ENCODE measurements at places on chromosomes 3 and 15.

GRCh38 chr3:132416161-132416560 is 1.1 kb upstream of the DNAJC13 start:
- DNase-seq = no peak

DNA sequence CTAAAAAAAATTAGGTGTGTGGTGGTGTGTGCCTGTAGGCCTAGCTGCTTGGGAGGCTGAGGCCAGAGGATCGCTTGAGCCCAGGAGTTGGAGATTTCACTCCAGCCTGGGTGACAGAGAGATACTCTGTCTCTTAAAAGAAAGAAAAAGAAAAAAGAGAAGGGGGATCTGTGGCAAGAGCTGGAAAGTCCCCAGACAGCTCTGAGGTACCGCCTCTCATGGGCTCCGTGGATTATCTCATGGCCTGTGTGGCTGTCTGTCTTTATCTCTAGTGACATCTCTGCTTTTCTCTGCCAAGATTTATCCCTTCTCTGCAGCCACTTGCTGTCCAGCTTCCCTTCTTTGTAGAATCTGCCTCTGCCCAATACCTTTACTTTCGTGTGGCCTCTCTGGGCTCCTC is 5.7 kb downstream of the EXOSC7 start:
- DNase-seq = no peak

GRCh38 chr15:27059610-27060202 is 88.7 kb downstream of the GABRG3 start:
- peak; percentile 35 for DNase-seq

DNA sequence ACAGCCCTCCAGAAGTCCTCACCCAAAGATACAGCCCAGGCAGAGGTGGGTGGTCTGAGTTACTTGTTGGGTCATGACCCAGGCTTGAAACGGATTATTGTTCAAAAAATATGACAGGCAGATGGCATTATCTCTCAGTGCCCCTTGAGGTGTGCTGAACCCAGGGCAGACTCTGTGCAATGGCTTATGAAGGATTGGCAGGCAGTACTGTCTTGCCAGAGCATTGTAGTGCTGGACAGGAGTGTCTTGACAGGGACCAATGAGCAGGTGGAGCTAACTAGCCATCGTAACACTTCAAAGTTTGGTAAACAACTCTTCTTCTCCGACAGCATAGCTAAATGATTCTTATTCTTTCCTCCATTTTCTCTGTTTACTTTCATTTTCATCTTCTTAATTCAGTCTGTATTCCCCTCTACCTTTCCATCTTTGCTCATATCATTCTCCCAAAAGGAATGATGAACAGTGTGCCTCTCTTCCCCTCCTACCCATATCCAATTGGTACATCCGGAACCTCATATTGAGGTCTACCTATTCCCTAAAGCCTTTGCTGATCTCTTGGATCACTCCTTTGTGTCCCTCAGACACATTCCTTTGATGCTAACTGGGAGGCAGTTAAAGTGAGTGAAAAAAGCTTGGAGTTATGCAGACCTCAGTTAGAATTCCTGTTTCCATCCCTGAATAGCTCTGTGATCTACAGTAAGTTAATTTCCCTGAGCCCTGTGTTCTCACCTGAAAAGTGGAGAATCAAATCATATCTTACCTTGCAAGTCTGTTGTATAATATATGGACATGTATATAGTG is 2.6 kb upstream of the IL20RB start:
- no peak for DNase-seq

DNA sequence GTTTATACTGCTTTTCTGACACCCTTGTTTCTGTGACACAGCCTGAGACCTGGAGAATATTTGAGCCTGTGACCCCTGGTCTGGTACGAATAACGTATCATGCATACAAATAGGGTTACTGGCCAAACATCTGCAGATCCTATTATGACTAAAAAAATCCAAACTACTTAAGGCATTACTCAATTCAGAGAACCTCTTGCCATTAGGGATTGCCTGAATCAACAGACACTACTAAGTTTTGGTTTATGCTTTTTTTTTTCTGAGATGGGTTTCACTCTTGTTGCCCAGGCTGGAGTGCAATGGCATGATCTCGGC is 35.4 kb downstream of the OSBPL10 start:
- no peak for DNase-seq

GRCh38 chr3:50233176-50233575 is 2.8 kb upstream of the GNAI2 start:
- DNase-seq = no peak

- DNase-seq = no peak
Observed at GRCh38 chr3:32885283-32885901, 66.1 kb upstream of the CCR4 start.

DNA sequence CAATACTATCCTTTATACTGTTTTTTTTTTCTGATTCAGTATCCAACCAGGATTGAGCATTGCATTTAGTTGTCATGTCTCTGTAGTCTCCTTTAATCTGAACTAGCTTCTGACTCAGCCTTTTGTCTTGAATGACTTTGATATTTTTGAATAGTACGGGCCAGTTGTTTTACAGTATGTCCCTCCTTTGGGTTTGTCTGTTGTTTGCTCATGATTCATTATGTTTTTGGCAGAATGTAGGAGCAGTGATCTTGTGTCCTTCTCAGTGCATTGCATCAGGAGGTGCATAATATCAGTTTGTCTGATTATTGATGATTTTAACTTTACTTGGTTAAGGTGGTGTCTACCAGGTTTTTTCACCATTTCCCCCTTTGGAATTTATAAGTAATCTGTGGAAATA is 20.5 kb downstream of the EXOG start:
- DNase-seq = no peak

- DNase-seq = peak; percentile 52
Observed at GRCh38 chr15:77031376-77032050, 36.6 kb downstream of the PSTPIP1 start.

Measured in germinal center (tissue), 1 donor.